ENCODE measurements at places on chromosomes 12 and 14.

DNA sequence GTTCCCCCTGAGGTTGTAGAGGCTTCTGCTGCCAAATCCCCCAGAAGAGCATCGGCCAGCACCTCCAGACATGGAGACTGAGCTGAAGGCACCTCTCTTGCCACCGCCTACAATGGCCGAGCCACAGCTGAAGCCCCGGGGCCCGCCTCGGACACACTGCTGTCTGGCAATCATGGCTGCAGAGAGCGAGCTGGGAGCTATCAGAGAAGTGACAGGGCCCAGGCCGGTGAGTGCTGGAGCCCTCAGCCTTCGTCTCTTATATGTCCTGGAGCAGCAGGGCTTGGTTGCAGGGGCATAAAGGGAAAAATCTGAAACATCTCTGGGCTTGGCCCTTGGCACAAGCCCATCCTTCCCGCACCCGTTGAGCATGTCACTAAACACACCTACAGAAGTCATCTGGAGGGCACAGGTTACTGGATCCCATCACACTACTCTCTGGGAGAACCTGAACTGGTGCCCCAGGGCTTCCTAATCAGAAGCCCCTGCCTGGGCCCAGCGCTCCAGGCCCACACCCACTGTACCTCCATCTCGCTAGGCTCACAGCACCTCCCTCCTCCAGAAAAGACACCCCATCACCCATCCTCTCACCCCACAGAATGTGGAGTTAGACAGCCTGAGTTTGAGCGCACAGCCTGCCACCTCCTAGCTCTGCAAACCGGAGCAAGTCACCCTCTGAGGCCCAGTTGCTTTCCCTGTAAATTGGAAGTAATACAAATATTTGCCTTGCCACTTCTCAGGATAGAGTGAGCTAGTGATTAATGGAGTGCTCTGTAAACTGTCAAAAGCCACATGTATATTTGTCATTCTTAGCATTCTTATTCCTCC, at the start of gene KRT4:
TSS of gene KRT4 (minus strand) at position 232 of the 825 bp plus-strand sequence. CDS start at position 174, 58 bp downstream.
- no peak for DNase-seq

- DNase-seq: no peak
These were observed 223.4 kb downstream of the APAF1 start for GRCh38 chr12:98868538-98868937.

GRCh38 chr14:102293781-102294180, 11.2 kb downstream of the MOK start:
- DNase-seq: no peak

- DNase-seq: no peak
These were observed 535.2 kb downstream of the BCL11B start for GRCh38 chr14:98736701-98737338.

DNA sequence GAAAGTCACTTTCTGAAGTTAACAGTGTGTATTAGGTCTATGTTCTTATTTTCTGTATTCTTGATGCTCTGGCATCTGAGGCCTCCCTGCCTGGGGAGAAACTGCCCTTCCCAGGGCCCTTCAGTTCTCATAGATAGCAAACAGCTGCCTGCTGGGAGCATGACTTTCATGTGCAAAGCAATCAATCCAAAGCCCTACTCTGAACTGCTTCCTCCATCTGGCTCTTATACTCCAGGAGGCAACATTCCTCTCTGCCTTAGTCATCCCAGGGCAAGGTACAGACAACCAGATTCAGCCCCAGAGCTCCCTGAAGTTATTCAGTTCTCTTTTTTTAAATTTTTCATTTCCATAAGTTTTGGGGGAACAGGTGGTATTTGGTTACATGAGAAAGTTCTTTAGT, 41.7 kb upstream of the RIN3 start:
- DNase-seq: no peak

- no peak for DNase-seq
These were observed at the start of gene REM2 for GRCh38 chr14:22883173-22883976. TSS of gene REM2 (plus strand) at chr14:22883222. CDS start at chr14:22883288, 66 bp downstream.

DNA sequence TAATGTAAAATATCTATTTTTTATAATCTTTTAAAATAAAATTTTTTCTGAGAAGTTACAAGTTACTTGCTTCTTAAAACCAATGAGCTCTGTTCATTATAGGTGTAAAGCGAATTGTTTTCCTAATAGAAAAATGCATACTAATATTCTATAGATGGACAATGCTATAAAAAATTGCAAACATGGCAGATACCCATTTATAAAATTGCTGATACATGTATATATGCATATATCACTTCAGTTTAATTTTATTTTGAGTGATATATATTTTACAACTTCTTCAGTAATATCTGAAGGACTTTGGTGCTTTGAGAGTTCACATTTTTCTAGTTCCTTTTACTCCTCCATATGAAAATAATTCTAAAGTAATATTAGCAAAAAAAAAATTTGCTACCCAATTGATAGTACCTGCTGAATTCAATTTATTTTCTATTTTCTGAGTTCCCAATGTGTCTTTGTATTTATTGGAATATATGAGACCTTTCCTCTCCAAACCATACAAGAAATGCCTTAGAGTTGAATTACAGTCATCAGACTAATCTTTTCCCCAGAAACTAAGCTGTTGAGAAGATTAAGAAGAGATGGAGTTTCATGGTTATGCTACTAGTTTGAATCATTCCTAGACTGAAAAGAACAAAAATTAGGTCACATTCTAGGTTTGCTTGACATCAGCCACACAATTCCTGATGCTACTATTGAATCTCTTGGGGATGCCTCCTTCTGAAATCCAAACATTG, 1937.5 kb upstream of the SEL1L start:
- no peak for DNase-seq

DNA sequence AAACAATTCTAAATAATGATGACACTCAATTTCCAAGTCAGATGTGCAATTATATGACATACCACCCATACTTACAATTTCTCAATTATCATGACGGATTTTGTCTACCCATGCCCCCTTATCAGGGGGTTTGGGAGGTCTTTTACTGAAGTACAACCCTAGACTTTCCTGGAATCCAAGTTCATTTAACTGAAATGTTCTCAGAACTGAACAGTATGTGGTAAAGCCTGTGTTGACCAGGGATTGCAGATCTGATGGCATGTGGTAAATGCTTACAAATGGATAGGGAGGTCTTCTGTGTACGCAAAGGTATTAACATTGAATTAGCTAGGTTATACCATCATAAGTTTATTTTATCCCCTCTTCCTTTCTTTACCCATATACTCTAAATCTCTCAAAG, 281.8 kb downstream of the CEP128 start:
- DNase-seq: no peak

GRCh38 chr14:97271451-97271960, 474.3 kb downstream of the VRK1 start:
- no peak for DNase-seq

DNA sequence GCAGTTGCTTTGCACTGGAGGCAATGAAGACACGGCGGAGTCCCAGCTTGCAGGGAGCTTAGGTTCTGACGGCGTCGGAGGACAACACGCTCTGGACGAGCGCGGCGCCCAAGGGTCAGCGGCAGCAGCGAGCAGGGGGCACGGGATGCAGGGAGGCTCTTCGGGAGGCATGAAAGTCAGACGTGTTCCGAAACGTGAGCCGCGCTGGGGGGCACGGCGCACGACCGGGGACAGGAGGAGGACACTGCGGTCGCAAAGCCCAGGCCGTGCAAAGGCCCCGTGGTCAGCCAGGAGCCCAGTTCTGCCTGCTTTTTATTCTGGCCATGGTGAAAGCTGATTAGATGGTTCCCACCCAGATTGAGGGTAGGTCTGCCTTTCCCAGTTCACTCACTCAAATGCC, 294.6 kb downstream of the SNAPC1 start:
- no peak for DNase-seq

DNA sequence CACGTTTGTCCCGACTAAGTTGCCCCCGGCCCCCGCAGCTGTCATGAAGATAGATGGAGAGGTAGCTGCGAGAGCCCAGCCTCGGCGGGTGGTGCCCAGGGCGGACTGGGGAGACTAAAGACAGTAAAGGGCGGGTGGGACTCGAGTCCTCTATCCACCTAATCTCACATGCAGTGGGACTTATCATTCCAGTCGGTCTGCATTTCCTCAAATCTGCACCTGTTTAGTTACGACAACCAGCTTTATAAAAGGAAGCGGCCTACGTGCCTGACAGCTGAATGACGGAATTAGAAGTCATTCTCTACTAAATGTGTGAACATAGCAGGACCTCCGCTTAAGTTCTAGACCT, 109.8 kb upstream of the EGLN3 start:
- no peak for DNase-seq

- no peak for DNase-seq
These were observed 46.1 kb downstream of the STX2 start for GRCh38 chr12:130792821-130793553.

GRCh38 chr14:85622106-85622505, 92.2 kb downstream of the FLRT2 start:
- no peak for DNase-seq

DNA sequence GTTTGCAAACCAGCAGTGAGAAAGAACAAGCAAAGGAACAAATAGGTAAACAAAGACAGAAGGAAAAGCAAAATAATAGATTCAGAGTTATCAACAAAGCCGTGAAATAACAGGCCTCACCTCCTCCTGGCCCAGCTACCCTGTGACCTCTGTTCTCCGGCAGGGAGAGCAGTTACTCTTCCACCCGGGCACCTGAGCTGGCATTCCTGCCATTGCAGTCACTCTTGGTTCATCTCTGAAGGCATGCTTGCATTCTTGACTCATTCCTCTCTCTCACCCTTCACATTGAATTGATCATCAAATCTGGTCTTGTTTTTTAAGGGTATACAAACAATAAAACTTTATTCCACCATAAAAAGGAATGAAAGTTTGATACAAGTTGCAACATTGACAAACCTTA, 95.1 kb downstream of the TTC8 start:
- no peak for DNase-seq

DNA sequence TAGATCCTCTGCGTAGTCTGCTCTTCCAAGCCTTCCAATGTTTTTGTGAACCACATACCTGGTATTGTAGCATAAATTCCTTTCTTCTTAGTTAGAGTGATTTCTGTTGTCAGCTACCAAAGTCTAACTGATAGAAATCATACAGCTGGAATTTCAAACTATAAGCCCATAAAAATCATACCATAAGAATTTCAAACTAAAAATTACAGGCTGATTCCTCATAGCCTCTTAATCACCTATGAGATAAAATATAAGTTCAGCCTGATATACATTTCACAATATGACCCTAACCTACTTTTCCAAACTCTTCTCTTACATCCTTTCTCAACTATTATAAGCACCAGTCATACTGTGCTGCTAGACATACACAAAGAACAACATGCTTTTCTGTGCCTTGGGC, 64.8 kb downstream of the PTHLH start:
- DNase-seq: no peak

GRCh38 chr14:51028851-51029754, 65.8 kb downstream of the TRIM9 start:
- no peak for DNase-seq

DNA sequence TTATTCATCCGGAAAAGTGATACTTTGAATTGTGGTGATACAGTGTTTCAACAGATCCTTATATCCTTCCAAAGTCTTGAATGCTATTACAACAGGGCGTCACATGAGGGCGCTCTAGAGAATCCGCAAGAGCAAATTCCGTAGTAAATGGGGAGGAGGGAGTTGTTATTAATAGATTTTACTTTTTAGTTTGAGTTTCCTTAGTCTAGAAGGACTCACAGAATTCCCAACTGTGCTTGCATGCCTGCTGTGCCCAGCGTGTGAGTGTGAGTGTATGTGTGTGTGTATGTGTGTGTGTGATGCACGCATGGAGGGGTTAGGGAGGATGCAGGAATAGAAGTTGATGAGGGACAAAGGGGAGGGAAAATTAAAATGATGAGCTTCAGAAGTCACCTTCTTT, 375.3 kb downstream of the C12orf75 start:
- DNase-seq: no peak

DNA sequence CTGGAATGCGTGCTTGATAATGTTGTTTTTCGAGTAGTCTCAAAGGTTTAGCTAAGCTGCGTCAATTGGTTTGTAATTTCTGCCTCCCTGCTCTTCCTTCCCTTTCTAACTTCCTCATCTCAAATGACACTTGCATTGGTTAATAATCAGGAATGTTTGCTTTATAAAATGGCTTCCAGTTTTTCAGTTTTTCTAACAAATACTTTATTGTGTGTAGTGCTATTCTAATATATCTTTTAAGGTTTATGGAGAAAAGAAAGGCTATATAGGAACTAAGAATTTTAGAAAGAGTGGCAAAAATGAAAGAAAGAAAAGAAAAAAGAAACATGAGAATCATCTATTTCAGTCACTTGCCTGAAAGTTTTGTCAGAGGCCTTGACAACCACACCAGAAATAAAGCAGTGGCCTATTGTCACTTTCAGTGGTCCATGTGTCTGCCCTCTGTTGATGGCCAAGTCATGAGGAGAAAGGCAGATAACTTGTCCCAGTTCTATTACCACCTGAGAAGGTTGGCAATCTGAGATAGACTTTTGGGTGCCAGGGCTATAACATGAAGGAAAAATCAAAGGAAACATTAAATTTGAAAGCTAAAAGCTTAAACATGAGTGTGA, 221.9 kb upstream of the KITLG start:
- DNase-seq: no peak

DNA sequence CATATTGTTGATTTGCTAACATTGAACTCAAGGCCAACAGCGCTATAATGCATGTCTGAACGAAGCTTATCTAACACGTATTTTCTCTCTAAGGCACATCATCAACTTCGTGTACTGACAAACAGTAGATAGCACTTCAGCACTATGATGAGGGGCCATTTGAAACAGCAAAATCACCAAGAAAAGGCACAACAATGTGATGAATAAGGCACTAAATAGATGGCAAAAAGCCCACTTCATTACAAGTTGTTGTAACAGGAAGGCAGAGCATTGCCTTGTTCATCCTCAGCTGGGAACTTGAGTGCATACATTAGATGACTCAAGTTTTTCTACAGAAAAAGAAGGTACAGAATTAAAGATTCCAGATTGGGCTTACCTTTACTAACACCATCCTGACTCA, 75.2 kb downstream of the LIN7A start:
- DNase-seq: no peak

GRCh38 chr12:53097564-53098353, at the start of gene IGFBP6:
TSS of gene IGFBP6 (plus strand) at chr12:53097667. CDS start at chr12:53097718, 51 bp downstream.
- DNase-seq: no peak

DNA sequence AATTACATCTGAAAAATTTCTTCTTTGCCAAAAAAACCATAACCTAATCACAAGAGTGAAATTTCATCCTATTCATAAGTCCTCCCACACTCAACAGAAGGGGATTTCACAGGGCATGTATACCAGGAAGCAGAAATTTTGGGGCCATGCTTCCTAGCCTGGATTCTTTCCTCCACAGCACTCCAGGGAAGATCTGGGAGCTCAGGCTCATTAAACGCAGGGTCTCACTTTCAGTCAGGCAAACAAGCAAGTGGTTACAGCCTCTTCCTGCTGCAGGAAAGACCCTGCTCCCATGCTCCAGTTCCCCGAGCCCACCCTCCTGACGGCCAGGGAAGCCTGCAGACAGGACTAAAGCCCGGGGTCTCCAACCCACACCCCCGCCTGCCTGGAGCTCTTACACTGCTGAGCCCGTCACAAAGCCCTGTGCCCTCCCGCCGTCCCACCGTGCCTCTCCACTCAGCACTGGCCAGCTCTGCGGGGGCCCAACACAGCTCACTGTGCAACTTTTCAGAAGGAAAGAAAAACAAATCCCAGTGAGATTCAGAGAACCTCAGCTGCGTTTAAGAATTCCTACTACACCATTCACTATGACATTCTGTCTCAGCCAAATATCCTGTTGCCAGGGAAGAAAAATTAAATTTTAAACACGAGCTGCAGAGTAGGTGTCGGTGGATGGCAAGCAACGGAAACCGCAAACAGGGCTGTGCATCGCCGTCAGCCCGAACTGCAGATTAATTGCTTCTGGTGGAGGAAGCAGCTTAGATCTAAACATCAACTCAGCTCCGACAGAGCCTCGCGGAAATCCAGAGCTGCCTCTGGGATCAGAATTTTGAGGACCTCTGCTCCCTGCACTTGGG, 106.7 kb upstream of the SFSWAP start:
- DNase-seq: no peak

- DNase-seq: no peak
These were observed 319.2 kb downstream of the BCL11B start for GRCh38 chr14:98952593-98953350.
